ENCODE measurements at places on chromosomes 2 and 18. TPM values are rescaled to one million over a fixed set of nuclear protein-coding genes. Genes with fewer than 3 reads are reported as not detected.

The EPB41L3 gene
- total RNA-seq, result 12.8 TPM

The SF3B1 gene
- total RNA-seq, result 294 TPM

The APCDD1 gene
- total RNA-seq, result 3.0 TPM

The IL18RAP gene
- not detected for total RNA-seq

DNA sequence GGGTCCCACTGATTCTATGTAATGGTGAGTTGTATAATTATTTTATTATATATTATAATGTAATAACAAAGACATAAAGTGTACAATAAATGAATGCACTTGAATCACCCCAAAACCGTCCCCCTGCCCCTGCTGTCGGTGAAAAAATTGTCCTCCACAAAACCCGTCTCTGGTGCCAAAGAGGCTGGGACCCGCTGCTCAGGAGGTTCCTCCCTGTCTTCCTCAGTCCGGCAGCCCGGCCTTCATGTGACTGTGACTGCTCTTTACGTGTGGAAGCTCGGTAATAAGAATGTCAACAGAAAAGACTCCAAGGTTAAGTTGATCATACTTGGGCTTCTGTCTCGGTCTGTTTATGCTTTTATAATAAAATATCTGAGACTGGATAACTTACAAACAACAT is 32.7 kb upstream of the ADNP2 start:
- H3K36me3 ChIP-seq, result no peaks in the 10 kb centered on the region
- no peak overlapping the region for H3K4me3 ChIP-seq
- H3K27ac ChIP-seq, result no peak overlapping the region
- no peaks in the 10 kb centered on the region for H3K27me3 ChIP-seq
- DNase-seq, result no peak

GRCh38 chr2:234286118-234286598 is 210.7 kb downstream of the ARL4C start:
- H3K27ac ChIP-seq, result no peak overlapping the region
- no peaks in the 10 kb centered on the region for H3K4me1 ChIP-seq
- DNase-seq, result no peak
- H3K27me3 ChIP-seq, result no peaks in the 10 kb centered on the region
- H3K36me3 ChIP-seq, result no peaks in the 10 kb centered on the region
- H3K4me3 ChIP-seq, result no peak overlapping the region

GRCh38 chr2:120520929-120521912 is 175.3 kb downstream of the INHBB start:
- peaks cover 3% of the 10 kb centered on the region for H3K27me3 ChIP-seq
- H3K27ac ChIP-seq, result no peak overlapping the region
- H3K36me3 ChIP-seq, result no peaks in the 10 kb centered on the region
- H3K4me1 ChIP-seq, result peaks cover 6% of the 10 kb centered on the region

GRCh38 chr2:236862961-236863728 is 222.5 kb upstream of the COPS8 start:
- H3K27ac ChIP-seq, result no peak overlapping the region
- DNase-seq, result no peak
- H3K27me3 ChIP-seq, result no peaks in the 10 kb centered on the region
- peaks cover 5% of the 10 kb centered on the region for H3K4me1 ChIP-seq
